ENCODE measurements at places on chromosomes 7 and 10.

DNA sequence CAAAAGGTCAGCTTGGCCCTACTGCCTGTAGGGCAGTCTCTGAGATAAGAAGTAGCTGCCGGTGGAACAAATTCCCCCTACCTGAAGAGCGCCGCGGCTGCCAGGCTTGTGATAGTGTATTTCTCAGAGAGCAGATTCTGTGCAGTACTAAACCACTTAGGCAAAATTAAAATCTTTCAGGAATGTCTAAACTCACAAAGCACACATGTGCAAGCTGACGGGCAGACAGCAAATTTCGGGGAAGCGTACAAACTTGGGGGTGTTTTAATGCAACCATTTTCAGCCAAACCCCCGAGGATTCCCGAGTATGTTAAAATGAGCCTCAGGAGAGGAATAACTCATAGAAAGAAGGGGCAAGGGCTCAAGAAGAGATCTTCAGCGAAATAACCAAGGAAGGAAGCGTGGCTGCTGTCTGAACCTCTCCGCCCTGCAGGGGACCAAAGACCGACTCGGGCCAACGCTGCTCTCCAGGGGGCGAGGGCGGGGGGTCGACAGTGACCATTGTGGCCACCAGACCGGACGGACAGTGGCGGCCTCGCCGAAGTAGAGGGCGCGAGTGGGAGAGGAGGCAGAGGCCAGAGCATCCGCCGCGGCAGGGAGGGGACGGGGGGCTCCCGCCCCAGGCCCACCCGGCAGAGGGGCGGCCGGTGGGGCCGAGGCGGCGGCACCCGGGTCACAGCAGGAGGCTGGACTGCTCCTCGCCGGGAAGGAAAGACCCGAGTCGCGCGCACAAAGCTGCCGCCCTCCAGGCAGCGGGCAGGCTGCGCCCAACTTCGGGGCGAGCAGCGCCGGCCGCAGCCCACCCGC lies 819 bp downstream of the HYCC1 start:
- peak; percentile 70 for DNase-seq

DNA sequence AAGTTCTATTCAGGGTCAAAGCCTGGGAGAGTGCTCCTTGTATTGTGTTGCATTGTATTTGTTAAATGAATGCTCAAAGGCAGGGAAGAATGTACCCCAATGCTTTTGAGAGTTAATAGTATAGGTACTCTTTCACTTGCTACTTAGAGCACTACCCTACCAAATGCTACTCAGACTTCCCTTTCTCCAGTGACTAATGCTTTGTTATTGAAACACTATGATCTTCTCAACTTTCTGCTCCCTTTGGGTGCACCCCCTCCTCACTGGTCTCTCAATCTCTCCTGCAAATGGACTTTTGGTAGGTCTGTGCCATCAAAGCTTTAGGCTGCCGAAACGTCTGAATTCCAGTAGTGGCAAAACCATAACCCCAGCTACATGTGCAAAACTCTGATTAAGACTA lies 177.7 kb upstream of the AHR start:
- no peak for DNase-seq

- DNase-seq, result no peak
Observed at GRCh38 chr10:3807211-3807927, 22.4 kb upstream of the KLF6 start.

DNA sequence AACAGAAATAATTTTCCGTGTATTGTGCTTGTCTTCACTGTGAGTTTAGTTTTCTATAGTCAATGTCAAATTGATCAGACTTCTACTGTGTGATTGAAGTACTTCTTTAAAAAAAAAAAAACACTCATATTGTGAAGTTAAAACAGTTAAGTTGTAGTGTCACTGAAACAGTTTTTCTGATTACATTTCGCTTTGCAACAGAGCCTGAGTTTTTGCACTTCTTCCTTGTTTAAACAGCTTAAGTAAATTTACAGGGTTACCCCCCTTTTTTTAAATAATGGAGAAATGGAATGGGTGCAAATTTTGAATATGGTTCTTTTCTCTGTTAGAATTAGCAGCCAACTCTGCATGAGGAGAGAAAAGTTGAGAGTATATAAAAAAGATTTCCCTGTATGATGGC lies 117.3 kb downstream of the VTI1A start:
- DNase-seq, result no peak

DNA sequence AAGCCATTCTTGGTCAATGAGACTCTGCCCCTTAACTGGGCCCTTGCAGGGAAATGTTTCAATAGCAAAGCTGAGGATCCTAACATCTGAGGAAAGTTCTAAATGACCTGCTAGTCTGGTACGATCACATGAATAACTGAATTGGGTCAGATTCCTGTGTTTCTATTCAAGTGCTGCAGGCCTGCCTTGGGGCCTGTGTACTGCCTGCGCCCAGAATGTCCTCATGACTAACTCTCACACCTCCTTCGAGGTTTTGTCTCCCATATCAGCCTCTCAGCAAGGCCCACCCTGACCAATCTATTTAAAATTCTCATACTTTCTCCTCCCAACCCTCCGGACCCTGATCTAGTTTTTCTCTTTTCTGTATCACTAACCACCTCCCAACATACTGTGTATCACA lies 4.4 kb downstream of the JAZF1 start:
- DNase-seq, result no peak

DNA sequence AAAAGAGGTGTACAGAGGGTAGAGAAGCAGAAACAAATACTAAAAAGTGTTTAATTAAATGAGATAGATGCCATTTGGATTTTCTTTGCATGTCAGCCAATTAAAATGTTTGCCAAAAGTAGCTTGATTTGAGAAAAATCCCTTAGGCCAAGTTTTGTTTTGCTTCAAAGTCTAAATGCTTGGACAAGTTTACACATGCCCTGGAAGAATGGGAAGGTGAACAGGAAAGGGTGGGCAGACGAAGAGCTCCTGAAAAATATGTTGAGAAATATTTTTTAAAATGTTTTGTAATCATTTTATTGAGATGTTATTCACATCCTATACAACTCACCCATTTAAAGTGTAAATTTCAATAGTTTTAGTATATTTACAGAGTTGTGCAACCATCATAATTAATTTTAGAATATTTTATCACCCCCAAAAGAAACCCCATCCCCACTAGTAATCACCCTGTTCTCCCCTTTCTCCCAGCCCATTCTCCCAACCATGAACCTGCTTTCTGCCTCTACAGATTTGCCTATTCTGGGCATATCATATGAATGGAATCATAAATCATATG lies 98.5 kb upstream of the ANK3 start:
- no peak for DNase-seq

GRCh38 chr10:79932307-79932706 lies 16.6 kb downstream of the SFTPD start:
- DNase-seq, result no peak

GRCh38 chr7:101927802-101928201 lies 110.4 kb downstream of the CUX1 start:
- DNase-seq, result no peak

DNA sequence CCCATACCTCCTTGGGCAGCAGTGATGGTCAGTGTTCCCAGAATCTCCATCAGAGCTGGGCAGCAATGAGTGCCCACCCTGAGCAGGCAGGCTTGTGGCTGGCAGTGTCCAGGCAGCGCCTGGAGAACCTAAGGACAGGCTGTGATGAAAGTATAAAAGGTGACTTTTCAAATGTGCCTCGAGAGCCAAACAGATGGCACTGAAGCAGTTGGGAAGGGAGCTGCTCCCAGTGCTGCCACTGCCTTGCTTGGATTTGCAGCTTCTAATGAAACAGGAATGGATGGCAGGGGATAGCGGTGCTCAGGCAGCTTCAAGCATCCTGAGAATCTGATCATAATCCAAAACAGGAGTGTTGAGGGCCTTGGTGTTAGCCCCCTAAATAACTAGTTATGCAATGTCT lies 179.8 kb upstream of the AOAH start:
- no peak for DNase-seq

Data from SW480 (cell line).